ENCODE measurements at places on chromosomes 2 and 18.
A peak's percentile ranks its signal among the peaks of the same experiment; 100 is the strongest.

GRCh38 chr18:73121207-73121606 lies 253.4 kb upstream of the NETO1 start:
- no peak for DNase-seq

GRCh38 chr2:176614930-176615329 lies 345.7 kb downstream of the MTX2 start:
- DNase-seq, result no peak

- no peak for DNase-seq
Observed at GRCh38 chr2:120017201-120017600, 4.3 kb downstream of the EPB41L5 start.

- DNase-seq, result no peak
Observed at GRCh38 chr2:70045405-70045804, 41.9 kb upstream of the PCBP1 start.

DNA sequence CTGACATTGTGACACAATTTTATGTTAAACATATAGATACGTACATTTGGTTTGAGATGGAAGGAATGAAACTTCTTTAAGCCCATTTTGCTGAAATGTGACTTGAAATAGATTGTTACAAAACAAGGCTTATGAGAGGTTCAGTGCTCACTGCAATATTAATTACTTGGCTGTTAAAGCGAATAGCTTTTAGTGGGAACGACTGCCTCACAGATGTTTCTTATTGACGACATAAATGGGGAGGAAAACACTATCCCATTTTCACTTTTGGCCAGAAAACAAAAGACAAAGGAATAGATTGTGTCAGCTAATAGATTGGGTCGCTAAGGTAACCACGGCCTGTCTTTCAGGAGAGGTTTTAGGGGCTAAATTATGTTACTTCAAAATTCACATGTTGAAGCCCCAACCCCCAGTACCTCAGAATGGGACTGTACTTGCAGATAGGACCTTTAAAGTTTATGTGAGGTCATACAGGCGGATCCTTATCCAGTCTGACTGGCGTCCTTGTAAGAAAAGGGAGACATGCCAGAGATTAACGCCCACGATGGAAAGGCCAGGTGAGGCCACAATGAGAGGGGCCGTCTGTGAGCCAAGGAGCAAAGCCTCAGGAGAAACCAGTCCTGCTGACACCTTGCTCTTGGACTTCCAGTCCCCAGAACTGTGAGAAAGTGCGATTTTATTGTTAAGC lies 10.8 kb downstream of the INPP1 start:
- DNase-seq, result peak; percentile 29

GRCh38 chr2:160241251-160242137 lies 41.4 kb upstream of the ITGB6 start:
- peak; percentile 50 for DNase-seq

GRCh38 chr18:61651145-61651879 lies 241.5 kb downstream of the RNF152 start:
- no peak for DNase-seq

GRCh38 chr2:95031076-95031725 lies 5.7 kb downstream of the MAL start:
- DNase-seq, result no peak

Measured in fibroblast of gingiva (primary cell).